Ammon's horn (tissue), 1 donor: ENCODE measurements at places on chromosomes 16 and 17.

- DNase-seq = no peak
These were observed 54.6 kb downstream of the MRTFB start for GRCh38 chr16:14125708-14126107.

DNA sequence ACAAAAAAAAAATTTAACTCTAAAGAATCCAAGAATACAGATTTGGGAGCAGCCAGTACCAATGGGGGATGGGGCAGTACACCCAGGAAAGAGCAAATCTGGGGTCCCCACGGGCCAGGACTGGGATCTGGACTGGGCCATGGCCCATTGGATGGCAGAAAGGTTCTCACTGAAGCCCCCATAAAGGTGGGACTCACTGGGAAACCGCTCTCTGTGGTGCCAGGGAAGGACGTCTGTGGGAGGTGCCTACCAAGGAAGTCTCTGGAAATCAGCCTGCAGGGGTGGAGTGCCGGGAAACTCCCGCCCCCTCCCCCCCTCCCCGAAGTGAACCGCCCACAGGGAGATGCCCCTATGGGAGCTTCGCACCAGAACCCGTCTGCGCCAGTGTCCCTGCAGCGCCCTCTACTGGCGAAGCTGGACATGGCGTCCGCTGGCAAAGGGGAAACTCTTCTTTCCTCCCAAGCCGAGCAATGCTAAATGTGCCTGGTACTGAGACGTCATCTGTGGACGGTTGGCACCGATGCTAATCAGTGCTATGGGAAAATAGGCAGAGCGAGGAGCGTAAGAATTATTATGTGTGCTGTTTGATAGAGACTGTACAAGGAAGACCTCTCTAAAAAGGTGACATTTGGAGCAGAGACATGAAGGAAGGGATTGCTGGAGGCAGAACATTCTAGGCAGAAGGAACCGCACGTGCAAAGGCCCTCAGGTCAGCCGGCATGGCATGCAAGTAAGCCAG lies 671.1 kb downstream of the WWOX start:
- DNase-seq = peak; percentile 71

GRCh38 chr16:79182616-79183015 lies 417.9 kb downstream of the MAF start:
- peak; percentile 56 for DNase-seq

GRCh38 chr17:57925361-57925990 lies 29.7 kb downstream of the CUEDC1 start:
- no peak for DNase-seq

DNA sequence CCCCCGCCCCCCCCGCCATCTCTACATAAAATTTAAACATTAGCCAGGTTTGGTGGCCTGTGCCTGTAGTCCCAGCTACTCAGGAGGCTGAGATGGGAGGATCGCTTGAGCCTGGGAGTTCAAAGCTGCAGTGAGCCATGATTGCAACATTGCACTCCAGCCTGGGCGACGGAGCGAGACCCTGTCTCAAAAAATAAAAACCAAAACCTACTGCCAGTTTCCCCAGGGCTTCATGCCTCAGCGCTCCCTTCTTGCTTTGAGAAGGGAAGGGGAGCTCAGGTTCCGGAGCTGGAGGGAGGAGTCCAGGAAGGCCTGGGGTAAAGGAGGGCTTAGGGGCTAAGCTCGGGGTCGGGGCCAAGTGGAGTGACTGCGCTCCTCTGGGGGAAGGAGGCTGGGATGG lies 20.5 kb downstream of the PLCD3 start:
- no peak for DNase-seq

GRCh38 chr17:19992803-19993713 lies 15.4 kb upstream of the AKAP10 start:
- DNase-seq = peak; percentile 94

GRCh38 chr17:75821552-75821951 lies 22.7 kb downstream of the UNC13D start:
- no peak for DNase-seq

GRCh38 chr17:79066963-79067362 lies 7.7 kb upstream of the ENGASE start:
- no peak for DNase-seq

DNA sequence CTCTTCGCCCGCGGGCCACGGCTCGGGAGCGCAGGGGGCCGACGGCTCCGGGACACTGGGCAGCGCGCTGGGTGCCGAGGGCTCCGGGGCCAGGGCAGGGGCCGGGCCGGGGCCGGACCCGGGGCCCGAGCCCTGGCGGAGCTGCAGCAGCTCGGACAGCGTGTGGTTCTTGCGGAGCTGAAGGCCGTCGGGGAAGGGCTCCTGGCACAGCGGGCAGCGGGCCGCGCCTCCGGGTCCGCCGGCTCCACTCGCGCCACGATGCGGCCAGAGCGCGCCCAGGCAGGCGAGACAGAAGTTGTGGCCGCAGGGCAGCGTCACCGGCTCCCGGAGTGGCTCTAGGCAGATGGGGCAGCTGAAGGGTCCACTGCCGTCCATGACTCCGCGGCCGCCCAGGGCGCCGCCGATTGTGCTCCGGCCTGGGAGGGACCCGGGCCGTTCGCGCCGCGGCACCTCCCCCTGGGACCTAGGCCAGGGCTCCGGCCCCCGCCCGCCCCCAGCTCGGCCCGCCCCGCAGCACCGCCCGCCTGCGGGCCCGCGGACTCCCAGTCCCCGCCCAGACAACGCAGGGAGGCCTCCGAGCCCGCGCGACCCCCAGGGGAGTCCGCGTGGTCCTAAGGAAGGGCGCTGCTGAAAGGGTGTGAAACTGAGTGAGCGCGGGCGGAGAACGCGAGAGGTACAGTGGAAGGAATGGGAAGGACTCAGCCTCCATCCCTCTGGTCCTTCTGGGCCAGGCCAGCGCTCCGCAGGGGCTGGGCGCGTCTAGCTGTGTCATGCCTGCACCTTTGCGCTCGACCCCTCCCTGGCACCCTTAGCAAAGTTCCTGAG lies at the start of gene TRIM47:
Gene TRIM47, minus strand, starts transcription at position 408 of the 825 bp plus-strand sequence. Its CDS starts 33 bp downstream, at position 375.
- peak; percentile 65 for DNase-seq

DNA sequence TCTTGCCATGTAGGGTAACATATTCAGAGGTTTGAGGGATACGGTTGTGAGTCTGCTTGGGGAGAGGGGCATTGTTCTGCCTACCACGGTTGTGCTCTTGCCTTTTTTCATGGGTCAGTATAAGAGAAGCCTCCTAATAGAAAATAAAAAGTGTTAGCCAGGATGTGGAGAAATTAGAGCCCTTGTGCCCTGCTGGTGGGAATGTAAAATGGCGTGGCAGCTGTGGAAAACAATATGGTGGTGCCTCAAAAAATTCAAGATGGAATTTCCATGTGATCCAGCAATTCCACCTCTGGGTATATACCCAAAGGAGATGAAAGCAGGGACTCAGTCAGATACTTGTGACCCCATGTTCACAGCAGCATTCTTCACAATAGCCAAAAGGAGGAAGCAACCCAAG lies 14.2 kb upstream of the LRRC75A start:
- DNase-seq = no peak

DNA sequence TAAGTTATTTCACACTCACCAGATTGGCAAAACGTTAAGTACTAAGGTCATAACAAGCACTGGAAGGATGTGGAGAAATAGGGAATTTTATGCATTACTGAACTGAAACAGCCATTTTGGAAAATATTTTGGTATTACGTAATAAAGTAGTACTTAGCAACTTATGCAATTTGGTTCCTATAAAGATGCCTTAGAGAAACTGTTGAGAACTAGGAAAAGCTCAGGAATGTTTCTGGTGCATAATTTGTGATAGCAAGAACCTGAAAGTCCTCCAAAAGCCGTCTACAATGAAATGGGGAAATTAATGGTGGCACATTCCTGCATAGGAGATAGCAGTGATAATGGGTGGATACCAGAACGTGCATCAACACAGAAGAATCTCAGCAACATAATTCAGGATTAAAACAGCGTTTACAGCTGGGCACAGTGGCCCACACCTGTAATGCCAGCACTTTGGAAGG lies 472.5 kb downstream of the WWOX start:
- no peak for DNase-seq
